Upper lobe of left lung (tissue), 6 donors: ENCODE measurements at places on chromosomes 3 and 15.

DNA sequence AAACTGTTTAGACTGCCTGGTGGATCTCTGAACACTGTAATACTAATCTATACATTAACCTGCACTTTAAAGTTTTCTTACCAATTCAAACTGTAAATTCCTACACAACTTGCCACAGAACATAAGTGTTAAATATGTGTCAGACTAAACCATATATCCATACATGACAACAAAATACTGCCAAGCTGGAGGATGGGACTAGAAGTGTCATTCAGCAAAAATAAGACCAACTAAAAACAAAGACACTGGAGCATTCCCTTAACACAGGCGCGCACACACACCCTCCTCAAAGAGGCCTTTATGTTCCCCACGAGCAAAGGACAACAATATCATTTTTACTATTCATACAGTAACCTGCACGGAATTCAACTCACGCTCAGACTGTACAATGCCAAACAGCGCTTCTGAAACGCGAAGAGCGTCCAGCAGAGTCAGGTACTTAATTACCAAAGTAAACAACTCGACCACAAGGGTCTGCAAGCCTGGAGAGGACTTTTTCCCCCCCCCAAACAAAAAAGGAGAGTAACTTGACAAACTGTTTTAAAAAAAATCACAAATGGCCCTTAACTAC is 1.1 kb downstream of the DCUN1D1 start:
- no peaks in the 10 kb centered on the region for H3K36me3 ChIP-seq
- peak overlapping the region; percentile 60 for H3K4me3 ChIP-seq
- DNase-seq: no peak
- peaks cover 18% of the 10 kb centered on the region for H3K4me1 ChIP-seq

- no peaks in the 10 kb centered on the region for H3K36me3 ChIP-seq
- no peaks in the 10 kb centered on the region for H3K27me3 ChIP-seq
- H3K27ac ChIP-seq: no peak overlapping the region
- no peak overlapping the region for H3K4me3 ChIP-seq
- peaks cover 27% of the 10 kb centered on the region for H3K4me1 ChIP-seq
Observed at GRCh38 chr3:52119099-52119498, 35.1 kb downstream of the POC1A start.

- no peak overlapping the region for H3K27ac ChIP-seq
- no peak for DNase-seq
- no peaks in the 10 kb centered on the region for H3K27me3 ChIP-seq
Observed at GRCh38 chr3:139088462-139089324, 44.0 kb upstream of the PRR23C start.

- no peaks in the 10 kb centered on the region for H3K27me3 ChIP-seq
- no peak overlapping the region for H3K4me3 ChIP-seq
- no peaks in the 10 kb centered on the region for H3K4me1 ChIP-seq
Observed at GRCh38 chr3:112101916-112102315, 15.7 kb downstream of the C3orf52 start.

DNA sequence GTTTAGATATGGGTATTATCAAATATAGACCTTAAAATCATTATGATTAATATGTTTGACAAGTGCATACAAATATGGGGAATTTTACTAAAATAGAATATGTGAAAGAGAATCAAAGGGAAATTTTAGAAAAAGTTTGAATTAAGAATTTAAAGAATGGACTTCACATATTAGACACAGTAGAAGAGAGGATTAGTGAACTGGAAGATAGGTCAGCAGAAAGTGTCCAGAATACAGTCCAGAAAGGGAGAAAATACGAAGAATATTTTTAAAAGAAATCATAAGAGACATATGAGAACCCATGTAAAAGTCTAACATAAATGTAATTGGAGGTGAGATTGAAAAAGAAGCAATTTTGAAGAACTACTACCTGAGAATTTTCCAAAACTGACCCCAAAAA is 139.9 kb downstream of the DTWD1 start:
- H3K27me3 ChIP-seq: no peaks in the 10 kb centered on the region
- DNase-seq: no peak
- no peaks in the 10 kb centered on the region for H3K4me1 ChIP-seq
- H3K27ac ChIP-seq: no peak overlapping the region

DNA sequence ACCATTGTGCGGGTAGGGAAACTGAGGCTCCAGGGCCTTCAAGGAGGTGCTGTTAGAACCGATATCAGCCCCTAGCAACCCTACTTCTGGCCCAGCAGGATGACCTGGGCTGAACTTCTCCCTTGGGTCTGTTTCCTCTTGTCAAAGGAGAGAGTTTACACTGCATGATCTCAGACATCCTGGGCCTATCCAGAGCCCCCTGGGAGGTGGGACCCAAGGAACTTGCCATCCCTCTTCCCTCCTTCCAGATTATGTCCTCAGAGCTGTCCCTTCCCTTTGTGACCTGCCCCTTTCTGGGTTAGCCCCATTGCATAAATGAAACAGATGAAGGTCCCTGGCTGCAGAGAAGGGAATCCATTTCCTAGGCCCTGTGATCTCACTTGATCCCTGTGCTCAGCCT is 12.3 kb upstream of the DNAH1 start:
- no peak overlapping the region for H3K4me3 ChIP-seq
- H3K27me3 ChIP-seq: no peaks in the 10 kb centered on the region
- no peak for DNase-seq
- peaks cover 16% of the 10 kb centered on the region for H3K4me1 ChIP-seq
- H3K36me3 ChIP-seq: no peaks in the 10 kb centered on the region
- H3K27ac ChIP-seq: no peak overlapping the region

DNA sequence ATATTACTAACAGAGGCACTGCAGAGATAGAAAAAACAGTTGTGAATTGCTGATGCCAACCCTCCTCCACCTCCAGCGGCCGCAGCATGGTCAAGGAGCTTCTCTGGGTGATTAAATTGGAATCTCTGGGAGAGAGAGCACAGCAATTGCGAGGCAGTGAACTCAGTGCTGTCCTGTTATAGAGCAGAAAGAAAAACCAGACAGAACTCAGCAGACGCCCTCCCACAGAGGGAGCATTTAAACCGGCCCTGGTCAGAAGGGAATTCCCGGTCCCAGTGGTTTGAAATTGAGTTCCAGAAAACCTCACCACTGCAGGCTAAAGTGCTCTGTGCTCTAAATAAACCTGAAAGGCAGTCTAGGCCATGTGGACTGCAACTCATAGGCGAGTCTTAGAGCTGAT is 175.4 kb downstream of the SQOR start:
- no peaks in the 10 kb centered on the region for H3K4me1 ChIP-seq
- no peaks in the 10 kb centered on the region for H3K27me3 ChIP-seq
- H3K4me3 ChIP-seq: no peak overlapping the region
- no peak overlapping the region for H3K27ac ChIP-seq

- no peak overlapping the region for H3K27ac ChIP-seq
- H3K4me3 ChIP-seq: no peak overlapping the region
- no peak for DNase-seq
- H3K4me1 ChIP-seq: no peaks in the 10 kb centered on the region
- H3K36me3 ChIP-seq: no peaks in the 10 kb centered on the region
Observed at GRCh38 chr15:98147415-98147814, 186.9 kb downstream of the ARRDC4 start.

- no peak for DNase-seq
- H3K27ac ChIP-seq: no peak overlapping the region
Observed at GRCh38 chr3:160129459-160130061, 95.7 kb upstream of the C3orf80 start.

- no peak overlapping the region for H3K27ac ChIP-seq
- peaks cover 7% of the 10 kb centered on the region for H3K4me1 ChIP-seq
- H3K36me3 ChIP-seq: no peaks in the 10 kb centered on the region
- H3K4me3 ChIP-seq: no peak overlapping the region
Observed at GRCh38 chr15:81088470-81089013, 45.5 kb upstream of the CFAP161 start.

DNA sequence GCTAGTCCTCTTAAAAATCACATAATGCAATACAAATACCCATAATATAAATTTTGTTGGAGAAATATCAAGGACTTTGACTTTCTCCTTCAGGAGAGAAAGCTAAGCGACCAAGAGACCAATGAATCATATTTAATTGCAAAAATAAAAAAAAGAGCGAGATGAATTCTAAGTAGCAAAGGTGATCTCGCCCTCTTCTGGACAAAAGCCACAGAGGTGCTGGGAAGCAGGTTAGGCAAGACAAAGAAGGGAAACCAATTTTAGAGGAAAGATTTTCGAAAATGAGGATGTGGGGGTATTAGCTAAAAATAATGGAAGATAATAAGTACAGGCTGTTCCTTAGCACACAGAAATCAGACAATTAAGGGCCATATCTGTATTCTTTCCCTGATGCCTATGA is 111.4 kb upstream of the PLAAT1 start:
- no peak overlapping the region for H3K4me3 ChIP-seq
- no peaks in the 10 kb centered on the region for H3K36me3 ChIP-seq
- no peaks in the 10 kb centered on the region for H3K4me1 ChIP-seq

GRCh38 chr15:62124176-62124972 is 40.7 kb downstream of the C2CD4B start:
- no peak overlapping the region for H3K4me3 ChIP-seq
- no peaks in the 10 kb centered on the region for H3K27me3 ChIP-seq

DNA sequence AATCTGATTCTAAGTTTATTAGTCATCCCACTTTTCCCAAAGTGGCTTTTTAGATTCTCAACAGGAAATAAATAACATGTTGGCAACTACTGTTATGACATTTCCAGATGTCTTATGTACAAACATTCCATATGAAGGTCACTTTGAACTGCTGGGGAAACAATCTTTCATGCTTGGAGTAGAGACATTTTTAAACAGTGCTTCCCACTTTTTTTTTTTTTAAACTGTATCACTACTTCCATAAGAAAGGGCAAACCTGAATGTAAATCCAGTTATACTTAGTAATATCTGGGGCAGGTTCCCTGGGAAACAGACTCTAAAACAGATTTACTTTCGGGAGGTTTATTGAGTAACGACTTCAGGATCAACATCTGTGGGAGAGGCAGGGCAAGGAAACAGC is 473.8 kb downstream of the TAFA4 start:
- no peaks in the 10 kb centered on the region for H3K36me3 ChIP-seq
- no peak overlapping the region for H3K4me3 ChIP-seq
- H3K27me3 ChIP-seq: no peaks in the 10 kb centered on the region
- DNase-seq: no peak

GRCh38 chr3:169594402-169594801 is 69.1 kb downstream of the MECOM start:
- no peaks in the 10 kb centered on the region for H3K36me3 ChIP-seq
- H3K4me3 ChIP-seq: no peak overlapping the region
- H3K27ac ChIP-seq: no peak overlapping the region
- H3K27me3 ChIP-seq: no peaks in the 10 kb centered on the region

DNA sequence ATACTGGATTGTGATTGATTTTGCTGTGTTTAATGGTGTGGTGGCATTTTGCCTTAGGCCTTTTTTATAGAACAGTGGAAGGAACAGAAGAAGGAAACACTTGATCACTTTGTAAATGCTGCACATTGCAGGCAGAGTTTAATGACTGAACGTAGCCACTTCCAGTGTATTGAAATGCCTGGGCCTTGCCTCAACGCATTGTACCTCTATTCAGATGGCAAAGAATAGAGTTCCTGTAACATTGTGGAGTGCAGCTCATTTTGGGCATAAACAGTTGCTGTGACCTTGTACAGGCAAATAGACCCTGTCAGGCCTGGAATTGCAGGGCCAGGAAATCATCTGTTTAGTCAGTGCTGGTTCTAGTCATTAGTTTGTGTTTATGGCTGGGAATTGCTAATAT is 225.0 kb downstream of the EPHA3 start:
- no peak for DNase-seq
- H3K27ac ChIP-seq: no peak overlapping the region
- H3K36me3 ChIP-seq: no peaks in the 10 kb centered on the region
- no peak overlapping the region for H3K4me3 ChIP-seq
- no peaks in the 10 kb centered on the region for H3K4me1 ChIP-seq
- no peaks in the 10 kb centered on the region for H3K27me3 ChIP-seq

DNA sequence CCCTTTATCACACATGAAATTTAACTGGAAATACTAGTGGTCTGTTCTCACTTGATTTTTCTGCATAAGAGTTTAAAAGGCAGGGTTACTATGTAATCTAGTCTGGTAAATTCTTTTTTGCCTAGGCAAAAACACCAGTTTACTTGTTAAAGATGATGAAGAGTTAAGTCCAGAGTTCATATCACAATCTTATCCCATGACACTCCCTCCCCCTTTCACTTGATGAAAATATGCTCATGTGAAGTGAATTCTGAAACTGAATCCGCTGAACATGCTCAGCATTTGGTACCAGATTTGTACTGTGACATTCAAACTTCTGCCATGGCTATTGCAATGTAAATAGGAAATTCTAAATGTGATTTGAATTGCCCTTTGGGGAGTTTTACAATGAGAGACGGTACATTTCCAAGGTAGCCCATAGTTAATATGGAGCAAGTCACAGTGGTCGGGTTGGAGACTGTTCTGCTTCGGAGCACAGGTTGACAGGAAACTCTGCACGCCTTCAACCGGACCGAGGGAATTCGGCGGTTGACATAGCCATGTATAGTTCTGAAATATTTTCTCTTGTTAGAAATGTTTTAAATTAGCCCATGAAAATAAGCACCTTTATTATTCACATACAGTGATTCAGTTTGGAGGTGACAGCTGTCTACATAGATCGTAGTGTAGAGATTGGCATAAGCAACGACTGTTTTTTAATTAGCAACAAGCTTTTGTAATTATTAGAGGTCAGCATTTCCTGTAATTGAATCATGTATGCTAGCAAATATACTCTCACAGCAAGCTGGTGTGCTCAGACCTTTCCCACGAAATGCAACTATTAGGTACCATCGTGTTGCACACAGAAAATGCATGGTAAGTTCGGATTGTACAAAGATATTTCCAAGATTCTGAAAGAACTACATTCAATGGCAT is 768.6 kb upstream of the GOLIM4 start:
- H3K4me1 ChIP-seq: no peaks in the 10 kb centered on the region
- H3K27ac ChIP-seq: no peak overlapping the region
- H3K27me3 ChIP-seq: no peaks in the 10 kb centered on the region
- H3K36me3 ChIP-seq: no peaks in the 10 kb centered on the region
- H3K4me3 ChIP-seq: no peak overlapping the region

- no peak overlapping the region for H3K4me3 ChIP-seq
- no peaks in the 10 kb centered on the region for H3K27me3 ChIP-seq
- peaks cover 4% of the 10 kb centered on the region for H3K4me1 ChIP-seq
- DNase-seq: no peak
- no peaks in the 10 kb centered on the region for H3K36me3 ChIP-seq
Observed at GRCh38 chr15:81407718-81408117, 33.7 kb upstream of the TMC3 start.

DNA sequence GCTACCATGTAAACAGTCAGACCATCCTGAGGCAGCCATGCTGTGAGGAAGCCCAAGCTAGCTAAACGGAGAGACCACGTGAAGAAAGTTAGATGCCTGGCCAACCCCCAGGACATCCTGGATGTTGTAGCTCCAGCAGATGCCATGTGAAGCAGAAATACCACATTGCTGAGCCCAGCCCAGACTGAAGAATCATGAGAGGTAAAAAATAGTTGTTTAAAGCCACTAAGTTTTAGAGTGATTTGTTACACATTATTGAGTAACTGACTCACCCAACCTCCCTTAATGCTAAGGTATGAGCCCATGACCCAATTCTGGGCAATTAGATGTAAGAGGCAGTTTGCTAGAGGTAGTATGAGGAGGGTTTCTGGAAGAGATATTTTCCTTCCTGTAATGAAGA is 200.5 kb downstream of the THRB start:
- H3K27ac ChIP-seq: no peak overlapping the region
- H3K27me3 ChIP-seq: no peaks in the 10 kb centered on the region
- no peak for DNase-seq
- no peak overlapping the region for H3K4me3 ChIP-seq
- no peaks in the 10 kb centered on the region for H3K36me3 ChIP-seq

GRCh38 chr15:24878153-24878552 is 76.6 kb upstream of the SNRPN start:
- H3K4me3 ChIP-seq: peak overlapping the region; percentile 36
- no peaks in the 10 kb centered on the region for H3K4me1 ChIP-seq
- peak; percentile 83 for DNase-seq
- H3K27me3 ChIP-seq: no peaks in the 10 kb centered on the region
